PC-3 (cell line): ENCODE measurements at places on chromosomes 1 and 21. TPM values are rescaled to one million over a fixed set of nuclear protein-coding genes. Genes with fewer than 3 reads are reported as not detected.

DNA sequence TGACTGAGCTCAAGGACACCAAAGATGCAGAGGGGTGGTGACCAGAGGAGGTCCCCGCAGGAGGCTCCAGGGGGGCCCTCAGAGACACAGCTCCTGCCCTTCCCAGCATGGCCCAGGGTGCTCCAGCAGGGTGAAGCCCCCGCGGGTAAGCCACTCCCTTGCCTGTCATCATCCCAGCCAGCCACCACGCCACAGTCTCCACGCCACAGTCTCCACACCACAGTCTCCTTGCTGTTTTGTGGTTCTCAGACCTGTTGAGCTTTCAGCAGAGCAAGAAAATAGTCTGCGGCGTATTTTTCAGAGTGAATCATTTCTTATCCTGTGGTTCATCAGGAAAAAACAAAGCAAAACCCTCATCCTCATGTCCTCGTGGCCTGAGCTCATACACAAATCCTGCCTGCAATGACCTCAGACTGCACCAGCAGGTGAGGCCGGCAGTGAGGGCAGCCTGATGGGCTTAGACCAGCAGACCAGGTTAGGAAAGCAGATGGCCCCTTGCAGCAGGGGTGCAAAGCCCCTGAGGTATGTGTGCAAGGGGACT lies 25.7 kb upstream of the ABCG1 start:
- DNase-seq = peak; percentile 27

DNA sequence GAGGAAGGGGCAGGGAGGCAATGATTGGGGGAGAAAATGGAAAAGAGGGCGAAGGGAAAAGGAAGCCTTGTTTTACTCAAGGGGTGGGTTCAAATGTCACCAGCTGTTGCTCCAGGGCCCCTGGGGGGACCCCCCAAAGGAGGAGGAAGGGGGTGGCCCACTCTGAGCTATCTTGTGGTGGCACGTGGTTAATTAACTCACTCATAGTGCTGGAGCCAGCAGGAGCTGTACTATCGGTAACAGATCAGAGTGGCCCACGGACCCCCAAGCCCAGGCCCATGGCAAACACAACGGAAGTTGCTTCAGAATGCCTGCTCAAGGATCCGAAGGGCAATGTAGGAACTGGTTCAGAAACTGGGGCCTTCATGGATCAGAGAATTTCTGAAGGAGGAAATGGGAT lies 7.2 kb downstream of the TFF2 start:
- DNase-seq = no peak

GRCh38 chr1:198929111-198929604 lies 290.3 kb downstream of the PTPRC start:
- DNase-seq = no peak

DNA sequence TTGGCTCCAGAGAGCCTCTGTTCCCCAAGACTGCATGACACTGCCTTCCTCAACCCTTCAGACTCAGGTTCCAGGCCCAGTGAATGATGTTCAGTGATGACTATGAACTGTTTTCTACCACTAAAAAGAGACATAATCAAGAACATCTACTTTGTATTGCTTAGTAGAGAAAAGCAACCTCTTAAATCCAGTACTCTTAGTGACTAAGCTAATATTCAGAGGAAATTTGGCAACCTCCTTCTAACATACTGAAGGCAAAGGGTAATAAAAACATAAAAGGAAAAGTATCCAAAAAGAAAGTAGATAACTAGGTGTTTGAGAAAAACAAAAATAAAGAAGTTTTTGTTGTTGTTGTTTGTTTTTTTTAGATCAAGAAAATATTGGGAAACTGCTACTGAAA lies 153.3 kb upstream of the RUNX1 start:
- DNase-seq = peak; percentile 83

DNA sequence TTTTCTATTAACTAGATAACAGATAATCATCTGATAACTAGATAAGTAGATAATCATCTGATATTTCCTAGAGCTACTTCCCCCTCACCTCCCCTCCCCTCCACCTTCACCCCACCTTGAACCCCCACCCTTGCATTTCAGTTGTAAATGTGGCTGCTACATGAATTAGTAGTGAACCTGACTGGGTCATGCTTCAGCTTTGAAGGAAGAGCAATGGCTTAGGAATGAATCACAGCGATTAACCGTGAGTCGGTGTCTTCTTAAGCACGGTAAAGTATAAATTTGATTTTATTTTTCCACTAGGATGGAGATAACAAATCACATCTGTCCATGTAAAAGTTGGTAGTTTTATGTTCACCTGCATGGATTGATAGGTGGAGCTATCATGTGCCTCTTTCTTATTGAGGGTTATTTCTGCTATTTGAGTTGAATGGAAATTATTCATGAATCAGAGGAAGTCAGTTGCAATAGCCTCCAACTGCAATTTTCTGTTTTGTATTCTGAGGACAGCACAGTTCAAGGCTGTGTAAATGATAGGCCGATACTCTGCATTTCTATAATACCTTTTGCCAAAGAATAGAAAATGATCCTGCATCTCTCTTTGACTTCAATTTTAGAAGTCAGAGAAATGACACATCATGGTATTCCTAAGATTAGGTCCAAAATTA lies 235.0 kb downstream of the PTGER3 start:
- no peak for DNase-seq

DNA sequence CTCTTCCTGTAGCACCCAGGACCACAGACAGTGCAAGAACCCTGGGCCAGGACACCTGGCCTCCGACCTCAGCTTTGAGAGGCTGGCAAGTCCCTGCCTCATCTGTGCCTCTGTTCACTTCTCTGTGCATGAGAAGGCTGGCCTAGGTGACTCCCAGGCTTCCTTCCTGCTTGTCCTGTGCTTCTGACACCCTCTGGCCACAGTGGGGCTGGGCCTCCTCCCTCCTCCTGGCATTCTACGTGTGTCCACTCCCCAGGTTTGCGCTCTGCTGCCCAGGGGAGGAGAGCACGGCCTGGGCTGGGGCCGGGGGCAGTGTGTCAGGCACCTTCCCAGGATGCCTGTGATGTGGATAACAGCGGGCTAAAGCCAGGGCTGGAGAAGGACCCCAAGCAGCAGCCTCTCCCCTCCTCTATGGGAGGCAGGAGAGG lies 30.3 kb upstream of the PKP1 start:
- DNase-seq = no peak

- peak; percentile 87 for DNase-seq
These were observed 60.0 kb upstream of the ROR1 start for GRCh38 chr1:63713627-63714481.

DNA sequence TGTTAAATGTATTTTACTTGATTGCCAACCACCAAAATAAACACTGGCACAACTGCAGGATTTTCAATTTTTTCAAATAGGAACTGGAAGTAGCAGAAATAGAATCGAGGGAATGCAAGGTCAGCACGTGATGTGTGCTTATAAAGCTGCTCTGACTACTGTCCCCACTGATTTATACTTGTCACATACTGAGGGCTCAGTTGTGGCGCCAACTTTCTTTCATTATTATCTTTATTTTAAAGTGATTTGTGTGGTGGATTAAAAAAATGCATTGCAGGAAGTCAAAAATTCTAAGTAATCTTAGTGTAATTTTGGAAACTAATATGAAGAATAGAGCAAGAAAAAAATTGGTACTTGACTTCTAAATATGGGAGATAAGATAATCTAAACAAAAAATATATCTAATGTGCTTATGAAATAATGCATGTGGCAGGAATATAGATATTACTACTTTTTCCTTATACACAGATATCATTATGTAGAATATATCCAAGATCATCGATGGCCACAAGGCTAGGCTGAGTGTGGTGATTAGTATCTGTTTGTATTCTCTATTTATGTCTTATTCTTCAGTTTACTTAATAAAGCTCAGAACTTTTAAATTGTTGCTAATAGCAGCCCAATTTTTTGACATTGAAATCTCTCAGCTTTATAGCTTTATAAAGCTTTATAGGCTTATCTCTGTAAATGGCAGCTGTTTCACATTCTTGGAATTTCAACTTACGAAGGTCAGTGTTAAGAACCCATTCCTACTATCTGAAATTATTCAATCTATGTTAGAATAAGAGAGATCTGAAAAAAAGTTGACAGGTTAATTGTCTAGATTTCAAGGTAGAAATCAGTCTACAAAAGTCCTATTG lies 404.5 kb upstream of the ADAMTS5 start:
- no peak for DNase-seq

DNA sequence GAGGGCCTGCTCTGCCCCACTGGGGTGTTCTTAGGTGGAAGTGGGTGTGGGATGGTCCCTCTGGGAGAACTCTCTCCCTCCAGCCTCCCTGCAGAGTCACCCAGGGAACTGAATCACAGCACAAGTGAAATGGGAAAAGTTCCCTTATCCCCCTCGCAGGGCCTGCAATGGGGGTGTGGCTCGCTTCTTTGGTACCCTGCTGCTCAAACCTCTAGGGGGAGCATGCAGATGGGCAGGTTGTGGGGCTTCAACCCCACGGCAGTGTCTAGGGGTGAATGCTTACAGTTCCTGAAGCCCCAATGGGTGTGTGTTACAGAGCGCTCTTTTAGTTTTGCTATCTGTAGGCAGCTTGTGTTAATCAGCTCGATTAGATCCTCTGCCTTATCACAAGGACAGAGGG lies 59.0 kb upstream of the TINAGL1 start:
- no peak for DNase-seq

DNA sequence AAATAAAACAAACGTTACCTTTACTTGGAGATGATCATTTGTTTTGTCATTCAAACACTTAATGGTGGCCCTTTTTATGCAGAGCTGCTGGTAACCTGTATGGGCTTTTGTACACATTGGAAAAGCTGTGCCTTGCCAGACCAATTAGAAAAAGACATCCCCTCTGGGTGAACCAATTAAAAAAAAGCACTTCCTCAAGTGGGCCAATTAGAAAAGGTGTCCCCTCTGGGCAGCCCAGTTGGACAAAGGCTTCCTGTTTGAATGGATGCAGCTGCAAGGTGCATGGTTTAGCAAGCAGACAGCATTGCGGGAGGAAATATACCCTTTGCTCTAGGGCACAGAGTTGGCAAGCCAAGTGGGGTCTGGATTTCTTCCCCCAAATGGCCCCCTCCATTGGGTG lies 21.6 kb downstream of the HUNK start:
- DNase-seq = no peak

- DNase-seq = no peak
These were observed 30.0 kb upstream of the JUN start for GRCh38 chr1:58813801-58814200.

DNA sequence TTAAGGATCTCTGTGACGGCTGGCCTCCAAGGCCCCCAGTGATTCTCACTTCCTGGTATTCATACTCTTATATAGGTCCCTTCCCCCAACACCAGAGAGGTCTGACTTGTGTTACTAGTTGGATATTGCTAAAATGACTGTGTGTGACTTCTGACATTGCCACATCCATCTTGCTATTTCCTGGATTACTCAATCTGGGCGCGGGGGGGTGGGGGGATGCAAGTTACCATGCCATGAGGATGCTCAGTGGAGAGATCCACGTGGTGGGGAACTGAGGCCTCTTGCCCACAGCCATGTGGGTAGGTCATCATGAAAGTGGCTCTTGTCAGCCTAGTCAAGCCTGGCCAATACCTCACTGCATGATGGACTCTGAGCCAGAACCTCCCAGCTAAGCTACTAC lies 117.0 kb downstream of the UBE2U start:
- peak; percentile 77 for DNase-seq

DNA sequence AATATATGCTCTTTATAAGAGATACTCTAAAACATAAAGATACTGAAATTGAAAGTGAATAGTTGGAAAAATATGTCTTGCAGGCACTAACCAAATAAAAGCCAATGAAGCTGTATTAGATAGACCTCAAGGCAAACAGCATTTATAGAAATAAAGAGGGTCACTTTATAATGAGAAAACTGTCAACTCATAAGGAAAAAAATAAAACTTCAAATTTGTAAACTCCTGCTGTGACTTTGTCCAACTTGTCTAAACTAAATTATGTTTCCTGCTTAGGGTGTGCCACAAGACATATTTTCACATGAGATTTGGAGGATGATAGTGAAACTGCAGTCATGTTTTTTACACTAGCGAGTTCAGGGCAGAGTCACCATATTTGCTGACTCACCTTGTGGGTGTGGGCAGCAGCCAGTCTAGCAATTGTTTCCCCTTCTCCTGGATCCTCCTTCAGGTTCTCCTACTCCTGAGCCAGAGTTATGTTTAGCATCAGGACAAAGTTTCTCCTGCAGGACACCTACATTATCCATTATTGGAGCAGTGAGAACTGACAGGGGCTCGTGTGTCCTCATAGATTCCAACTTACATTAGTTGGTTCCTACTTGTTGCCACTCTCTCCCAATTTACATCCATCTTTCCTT lies 43.8 kb downstream of the CD53 start:
- peak; percentile 72 for DNase-seq

DNA sequence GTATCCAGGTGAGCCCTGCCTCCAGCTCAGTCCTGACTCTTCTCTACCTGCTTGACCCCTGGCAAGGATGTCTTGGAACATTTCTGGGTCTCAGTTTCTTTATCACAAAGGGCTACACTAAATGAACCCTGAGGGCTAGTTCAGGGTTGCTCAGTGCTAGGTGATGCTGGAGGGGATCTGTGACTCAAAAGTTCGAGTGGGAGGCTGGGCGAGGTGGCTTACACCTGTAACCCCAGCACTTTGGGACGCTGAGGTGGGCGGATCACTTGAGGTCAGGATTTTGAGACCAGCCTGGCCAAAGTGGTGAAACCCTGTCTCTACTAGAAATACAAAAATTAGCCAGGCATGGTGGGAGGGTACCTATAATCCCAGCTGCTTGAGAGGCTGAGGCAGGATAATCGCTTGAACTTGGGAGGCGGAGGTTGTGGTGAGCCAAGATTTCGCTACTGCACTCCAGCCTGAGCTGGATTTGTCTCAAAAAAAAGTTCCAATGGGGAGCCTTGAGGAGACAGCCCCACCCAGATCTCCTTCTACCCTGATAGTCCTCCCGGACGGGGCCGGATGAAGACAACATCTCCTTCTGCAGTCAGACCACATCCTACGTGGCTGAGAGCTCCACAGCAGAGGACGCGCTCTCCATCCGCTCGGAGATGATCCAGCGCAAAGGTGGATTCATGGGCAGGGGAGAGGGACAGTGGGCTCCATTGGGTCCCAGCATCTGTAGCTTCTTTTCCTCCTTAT lies 48.9 kb downstream of the YARS1 start:
- no peak for DNase-seq

Gene DNAJC6
- total RNA-seq = 3.0 and 7.3 TPM in 2 replicates

Gene GIPC2
- total RNA-seq = not detected in 2 replicates

Gene S1PR1
- total RNA-seq = 2.1 TPM in 2 replicates

Gene CCDC30
- 0.46 and 0.58 TPM in 2 replicates for total RNA-seq

Gene KRTAP19-3
- not detected in 2 replicates for total RNA-seq

Gene RHOU
- 0.17 and 0.26 TPM in 2 replicates for total RNA-seq

Gene CYYR1
- total RNA-seq = not detected in 2 replicates

Gene CNR2
- not detected in 2 replicates for total RNA-seq

Gene ADGRL2
- 0.51 and 3.2 TPM in 2 replicates for total RNA-seq

Gene TMEM269
- 0.11 TPM in 1 of 2 replicates, not detected in the other for total RNA-seq
